ENCODE measurements at places on chromosomes 6 and 20.

GRCh38 chr20:44208165-44208564, 2.4 kb downstream of the OSER1 start:
- no peak for DNase-seq

DNA sequence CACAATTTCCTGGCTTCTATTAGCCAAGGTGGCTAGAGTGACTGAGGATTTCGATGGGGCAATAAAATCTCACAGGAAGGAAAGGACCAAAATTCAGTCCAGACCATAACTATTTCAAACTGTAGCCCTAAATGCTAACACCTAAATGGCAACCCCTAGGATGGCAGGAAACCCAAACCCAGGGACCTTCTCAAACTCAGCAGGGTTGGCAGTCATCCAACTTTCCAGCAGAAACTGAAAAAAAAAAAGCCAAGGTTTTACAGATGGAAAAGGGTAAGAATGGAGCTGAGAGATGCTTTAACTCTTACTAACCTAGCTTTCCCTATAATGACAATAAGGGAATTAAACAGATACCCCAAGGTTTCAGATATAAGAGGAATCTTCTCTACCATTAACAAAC, 10.5 kb downstream of the IBTK start:
- DNase-seq, result peak; percentile 11

GRCh38 chr20:53693262-53693871, 99.7 kb upstream of the ZNF217 start:
- DNase-seq, result no peak

- no peak for DNase-seq
Observed at GRCh38 chr20:1937316-1937976, 42.2 kb downstream of the SIRPA start.

DNA sequence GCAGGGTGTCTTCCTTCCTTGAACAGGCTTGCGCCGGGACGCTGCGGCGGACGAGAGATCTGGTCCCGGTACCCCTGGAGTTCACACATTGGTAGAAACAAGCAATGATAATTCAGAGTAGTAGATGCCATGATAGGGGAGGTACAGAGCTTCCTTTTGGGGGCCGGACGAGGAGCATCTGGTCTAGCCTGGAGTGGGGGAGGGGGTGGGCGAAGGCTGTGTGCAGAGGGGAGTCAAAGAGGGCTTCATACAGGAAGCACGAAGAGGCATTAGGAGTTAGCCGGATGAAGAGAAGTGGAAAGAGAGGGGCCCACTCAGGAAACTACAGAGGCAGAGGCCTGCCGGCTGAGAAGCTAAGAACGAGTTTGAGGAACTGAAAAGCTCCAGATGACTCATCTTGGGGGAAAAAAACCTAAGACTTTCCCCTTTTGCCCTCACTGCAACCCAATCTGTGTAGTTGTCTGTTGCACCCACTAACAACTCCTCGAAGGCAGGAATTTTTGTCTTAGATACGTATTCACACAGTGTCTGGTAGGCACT, 611 bp downstream of the CNPY3 start:
- DNase-seq, result peak; percentile 86
